ENCODE measurements at places on chromosomes 5 and 9. TPM values are rescaled to one million over a fixed set of nuclear protein-coding genes. Genes with fewer than 3 reads are reported as not detected.

DNA sequence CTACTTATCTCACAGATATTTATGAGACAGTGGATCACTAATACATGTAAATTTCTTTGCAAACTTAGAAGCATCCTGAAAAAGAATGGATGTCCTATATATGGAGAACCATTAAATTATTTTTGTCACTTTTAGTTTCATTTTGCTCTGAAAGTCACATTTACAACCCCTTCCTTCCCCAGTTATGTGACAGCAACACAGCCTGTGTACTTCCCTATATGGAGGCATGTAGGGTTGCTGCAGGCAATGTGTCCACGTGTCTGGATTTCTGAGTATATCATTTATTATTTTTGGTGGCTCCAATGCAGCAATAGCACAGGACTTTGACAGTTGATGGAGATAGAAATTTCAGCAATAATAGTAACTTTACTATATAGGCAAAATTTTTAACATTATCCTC lies 156.4 kb downstream of the ST8SIA4 start:
- DNase-seq, result no peak

- no peak for DNase-seq
Measured at GRCh38 chr9:127867356-127868277, 9.9 kb downstream of the AK1 start.

DNA sequence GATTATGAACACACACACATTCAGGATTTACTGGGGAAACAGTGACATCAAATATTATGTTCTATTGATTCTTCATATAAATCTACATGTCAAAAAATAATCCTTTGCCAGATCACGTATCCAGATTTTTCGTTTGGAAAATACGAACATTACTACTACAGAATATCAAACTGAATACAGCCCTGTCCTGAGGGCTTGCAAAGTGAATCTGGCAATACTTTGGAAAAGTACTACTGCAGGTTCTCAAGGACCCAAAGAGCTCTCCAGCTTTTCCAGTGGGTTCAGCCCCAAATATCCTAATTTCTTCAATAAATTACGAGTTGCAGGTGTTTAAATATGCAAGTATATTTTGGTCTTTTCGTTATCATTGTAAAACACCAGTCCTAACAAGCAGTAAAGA lies 411 bp upstream of the NDUFS4 start:
- no peak for DNase-seq

ZNF883 gene
- 6.8 TPM for total RNA-seq

DNA sequence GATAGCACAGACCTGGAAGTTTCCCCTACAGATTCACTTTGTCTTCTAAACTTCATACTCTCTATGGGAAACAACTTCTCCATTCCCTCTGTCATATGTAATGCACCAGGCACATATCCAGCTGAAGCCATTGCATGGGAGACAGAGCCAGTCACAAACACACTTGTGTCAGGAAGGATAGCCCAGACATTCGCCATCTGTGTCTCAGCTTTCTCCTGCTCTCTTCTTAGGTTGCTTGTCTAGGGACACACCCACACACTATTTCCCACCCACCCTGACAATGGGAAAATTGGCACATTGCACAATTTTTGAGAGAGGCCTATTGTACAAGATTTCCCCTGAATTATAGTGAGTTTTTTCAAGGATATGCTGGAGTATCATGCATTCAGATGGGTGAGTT lies 158.4 kb upstream of the MPDZ start:
- DNase-seq, result no peak

DNA sequence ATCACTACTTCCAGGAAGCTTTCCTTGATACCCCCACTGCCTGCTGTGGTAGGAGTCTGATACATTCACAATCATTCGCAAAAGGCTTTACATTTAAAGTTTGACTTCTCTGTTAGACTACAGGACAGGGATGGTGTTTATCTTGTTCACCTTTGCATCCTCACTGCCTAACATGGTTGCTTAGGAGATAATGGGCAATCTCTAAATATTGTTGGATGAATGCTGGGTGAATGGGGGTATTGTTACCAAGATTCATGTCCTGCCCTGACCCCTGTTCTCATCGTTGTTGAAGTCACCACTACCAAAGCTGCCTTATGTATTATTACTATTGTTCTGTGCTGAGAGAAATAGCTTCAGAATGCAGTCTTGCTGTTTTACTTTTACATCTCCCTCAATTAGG lies 7.7 kb upstream of the TMEFF1 start:
- no peak for DNase-seq

DNA sequence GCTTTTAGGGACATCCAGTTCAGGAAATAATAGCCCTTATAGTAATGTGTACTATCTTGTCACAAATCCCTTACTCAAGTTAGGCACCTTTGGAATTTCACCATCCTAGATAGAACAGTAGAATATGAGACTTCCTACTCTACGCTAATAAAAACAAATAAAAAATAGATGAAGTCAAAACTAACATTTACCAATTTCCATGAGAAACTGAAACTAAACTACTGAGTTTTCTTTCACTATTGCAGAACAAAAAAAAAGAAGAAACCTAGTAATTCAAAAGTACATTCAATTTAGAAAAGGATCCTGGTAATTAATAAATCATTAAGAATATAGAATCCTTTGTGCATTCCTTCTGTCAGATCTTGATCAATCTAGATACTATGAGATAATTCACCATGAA lies 14.0 kb downstream of the STARD4 start:
- DNase-seq, result no peak

DNA sequence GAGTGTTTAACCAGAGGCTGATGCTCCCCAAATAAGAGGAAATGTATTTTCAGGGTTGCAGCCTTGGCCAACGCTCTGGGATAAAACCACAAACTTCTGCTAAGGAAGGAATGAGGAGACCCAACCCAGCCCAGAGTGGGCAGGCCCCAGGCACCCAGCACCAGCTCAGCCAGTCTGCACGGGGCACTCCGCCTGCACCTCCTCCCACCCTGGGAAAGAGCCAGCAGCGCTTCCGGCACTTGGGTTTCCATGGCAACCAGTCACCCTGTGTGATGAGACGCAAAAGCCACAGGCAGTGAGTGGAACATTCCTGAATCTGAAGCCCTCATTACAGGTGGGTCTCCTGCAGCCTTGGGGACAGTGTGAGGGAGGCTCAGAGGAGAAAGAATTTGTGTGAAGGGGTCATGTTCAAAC lies 85.2 kb upstream of the ZBTB43 start:
- peak; percentile 49 for DNase-seq

GRCh38 chr5:2201832-2202231 lies 319.1 kb upstream of the IRX4 start:
- DNase-seq, result no peak

GRCh38 chr9:133342069-133342406 lies 5.9 kb downstream of the MED22 start:
- DNase-seq, result no peak

CD74 gene
- total RNA-seq, result not detected

SPOCK1 gene
- total RNA-seq, result 132 TPM

DNA sequence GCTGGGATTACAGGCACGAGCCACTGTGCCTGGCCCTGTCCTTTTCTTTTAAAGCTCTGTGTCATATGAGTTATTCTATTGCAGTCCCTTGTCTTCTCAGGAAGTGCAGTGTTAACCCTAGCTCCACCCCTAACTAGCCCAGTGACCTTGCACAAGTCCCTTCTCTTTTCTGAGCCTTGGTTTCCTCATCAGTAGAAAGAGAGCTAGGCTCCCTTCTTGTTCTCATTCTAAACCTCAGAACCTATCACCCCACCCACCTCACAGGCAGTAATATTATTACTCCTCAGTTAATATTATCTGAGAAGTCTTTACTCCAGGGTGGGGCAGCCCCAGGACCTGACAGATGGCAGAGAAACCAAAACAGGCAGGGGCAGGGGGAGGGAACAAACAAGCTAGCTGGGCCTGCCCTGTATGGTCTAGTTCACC lies 7.2 kb downstream of the CYFIP2 start:
- DNase-seq, result no peak

- DNase-seq, result no peak
Measured at GRCh38 chr9:125963932-125964331, 216.8 kb downstream of the PBX3 start.

SPINK6 gene
- total RNA-seq, result not detected

DNA sequence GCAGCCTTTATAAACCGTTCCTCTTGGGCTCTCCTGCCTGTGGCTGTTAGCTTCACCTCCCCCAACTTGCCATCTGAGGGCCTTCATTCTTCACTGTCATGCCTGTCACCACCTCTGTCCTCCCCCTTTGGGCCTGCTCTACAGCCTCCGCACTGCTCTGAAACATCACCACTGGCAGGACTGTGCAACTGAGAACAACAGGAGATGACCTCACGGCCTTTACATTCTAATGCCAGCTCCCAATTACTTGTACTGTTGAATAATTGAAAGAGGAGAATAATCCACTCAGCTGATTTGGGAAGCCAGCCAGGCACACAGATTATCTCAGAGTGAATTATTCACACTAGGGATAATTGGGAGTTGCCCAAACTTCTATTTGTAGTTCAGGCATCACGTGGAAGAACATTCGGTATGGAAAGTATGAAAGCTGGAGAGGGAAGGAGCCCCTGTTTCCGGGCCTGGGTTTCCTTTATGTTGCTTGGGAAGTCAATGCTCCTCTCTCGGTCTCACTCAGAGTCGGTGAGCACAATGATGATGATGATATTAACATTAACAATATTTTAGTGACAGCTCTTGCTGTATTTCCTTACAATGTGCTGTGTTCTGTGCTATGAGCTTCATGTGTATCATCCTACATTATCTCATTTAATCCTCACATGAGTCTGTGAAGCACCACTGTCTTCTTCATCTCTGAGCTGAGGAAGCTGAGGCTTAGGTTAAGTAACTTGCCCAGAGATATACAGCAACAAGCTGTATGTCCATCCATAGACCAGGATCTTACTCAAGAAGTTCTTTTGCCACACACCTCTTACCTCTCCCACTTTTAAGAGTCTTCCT lies 99.3 kb upstream of the LRRTM2 start:
- no peak for DNase-seq

BTNL8 gene
- not detected for total RNA-seq

DNA sequence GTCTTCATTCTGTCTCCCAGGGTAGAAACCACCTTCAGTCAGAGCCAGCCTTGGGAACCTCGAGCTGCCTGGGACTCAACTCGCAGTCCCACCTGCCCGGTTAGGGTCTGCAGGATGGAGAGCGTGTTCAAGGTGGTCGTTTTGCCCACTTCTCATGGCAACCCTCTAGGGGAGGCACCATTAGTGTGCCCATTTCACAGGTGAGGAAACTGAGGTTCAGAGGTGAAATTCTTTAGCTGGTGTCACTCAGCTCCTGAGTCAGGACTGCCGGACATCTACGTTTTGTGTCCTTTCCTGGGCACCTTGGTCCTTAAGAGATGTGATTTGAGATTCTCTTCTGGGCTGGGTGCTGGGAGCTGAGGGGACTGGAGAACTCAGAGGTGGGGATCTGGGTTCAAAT lies 30.0 kb downstream of the DAB2IP start:
- DNase-seq, result no peak

GRCh38 chr5:137164536-137164935 lies 334.6 kb downstream of the SPOCK1 start:
- DNase-seq, result no peak

Measured in HFFc6 (cell line).